Thoracic aorta (tissue), 2 donors: ENCODE measurements at places on chromosomes 2 and 18.

DNA sequence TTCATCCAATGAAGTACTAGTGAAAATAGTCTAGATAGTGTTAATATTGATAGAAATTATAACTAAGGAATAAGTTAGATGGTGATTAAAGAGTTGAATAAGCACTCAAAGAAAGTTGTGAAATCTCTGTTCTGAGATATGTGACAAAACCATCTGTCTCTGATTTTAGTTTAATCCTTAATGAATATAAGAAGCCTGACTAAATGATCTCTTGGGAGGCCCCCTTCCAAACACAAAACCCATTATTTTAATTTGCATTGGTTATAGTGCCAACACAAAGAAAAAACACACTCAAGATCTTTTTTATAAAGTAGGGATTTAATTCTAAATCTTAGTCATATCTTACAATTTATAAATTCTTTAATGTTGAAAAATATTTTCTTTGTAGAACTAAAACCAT, 34.0 kb downstream of the SCN2A start:
- no peak for DNase-seq

DNA sequence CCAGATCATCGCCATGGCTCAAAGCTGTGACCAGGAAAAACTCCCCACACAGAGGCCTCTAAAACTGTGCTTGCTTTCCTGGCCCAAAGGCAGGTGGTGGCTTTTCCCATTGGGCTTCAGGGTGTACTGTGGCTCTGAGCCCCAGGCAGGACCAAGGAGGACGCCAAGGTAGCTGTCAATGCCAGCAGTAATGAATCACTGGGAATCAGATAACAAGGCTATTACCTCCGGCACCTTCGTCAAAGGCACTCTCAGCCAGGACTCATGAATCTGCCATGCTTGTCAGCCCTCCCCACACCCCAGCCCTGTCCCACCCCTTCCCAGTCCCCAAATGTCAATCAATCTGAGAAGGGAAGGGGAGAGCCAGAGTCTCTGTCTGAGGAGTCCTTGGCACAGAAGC, 27.9 kb upstream of the EN1 start:
- DNase-seq = no peak

DNA sequence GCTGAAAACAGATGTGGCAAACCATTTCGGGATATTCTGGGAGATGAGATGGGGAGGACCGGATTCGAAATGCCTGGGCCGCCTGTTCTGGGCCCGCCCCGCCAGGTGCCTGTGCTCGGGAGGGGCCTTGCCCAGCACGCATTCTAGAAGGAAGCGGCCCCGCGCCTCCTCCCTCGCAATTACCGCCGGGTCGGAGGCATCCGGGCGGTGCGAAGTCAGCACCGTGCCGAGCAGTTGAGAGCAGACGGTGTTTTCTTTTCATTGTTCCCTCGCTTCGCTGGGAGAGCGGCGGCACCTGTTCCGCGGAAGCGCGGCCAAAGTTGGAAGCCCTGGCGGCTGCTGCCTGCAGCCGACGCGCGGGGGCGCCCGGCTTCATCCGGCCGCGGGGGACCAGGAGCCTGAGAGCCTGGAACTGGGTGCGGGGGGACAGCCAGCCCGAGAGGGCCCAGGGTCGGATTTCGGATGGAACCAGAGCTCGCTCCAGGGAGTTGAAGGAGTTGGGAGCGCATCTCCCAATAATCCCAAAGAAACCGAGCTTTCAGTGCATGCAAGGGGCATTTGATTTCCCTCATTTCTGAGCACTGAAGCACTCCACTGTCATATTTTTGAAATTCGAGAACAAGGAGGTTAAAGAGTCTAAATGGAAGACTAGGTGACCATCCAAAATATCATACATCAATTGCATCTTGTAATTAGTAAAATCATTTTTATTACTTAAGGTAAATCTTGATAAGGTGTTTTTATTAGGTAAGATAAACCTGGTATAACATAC, 241.8 kb upstream of the RAB12 start:
- DNase-seq = no peak

DNA sequence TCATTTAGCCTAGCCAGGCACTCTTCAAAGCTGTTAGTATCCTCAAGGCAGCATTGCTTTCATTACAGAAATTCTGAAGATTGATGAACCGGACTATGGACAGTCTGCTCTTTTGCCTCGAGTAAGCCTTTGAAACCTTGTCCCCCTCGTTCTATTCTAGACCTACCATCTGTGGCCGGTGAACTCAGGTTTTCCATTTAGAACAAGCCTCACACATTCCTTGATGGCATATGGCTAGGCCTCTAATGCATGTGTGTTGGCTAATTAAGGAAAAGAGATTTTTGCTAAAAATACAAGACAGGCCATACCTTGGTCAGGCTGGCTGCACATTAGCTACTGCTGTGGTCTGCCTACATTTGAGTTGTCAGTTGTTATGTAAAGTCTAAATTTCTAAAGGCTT, 111.8 kb downstream of the CERS6 start:
- no peak for DNase-seq

- no peak for DNase-seq
Measured at GRCh38 chr18:6593142-6593885, 136.2 kb upstream of the ARHGAP28 start.

DNA sequence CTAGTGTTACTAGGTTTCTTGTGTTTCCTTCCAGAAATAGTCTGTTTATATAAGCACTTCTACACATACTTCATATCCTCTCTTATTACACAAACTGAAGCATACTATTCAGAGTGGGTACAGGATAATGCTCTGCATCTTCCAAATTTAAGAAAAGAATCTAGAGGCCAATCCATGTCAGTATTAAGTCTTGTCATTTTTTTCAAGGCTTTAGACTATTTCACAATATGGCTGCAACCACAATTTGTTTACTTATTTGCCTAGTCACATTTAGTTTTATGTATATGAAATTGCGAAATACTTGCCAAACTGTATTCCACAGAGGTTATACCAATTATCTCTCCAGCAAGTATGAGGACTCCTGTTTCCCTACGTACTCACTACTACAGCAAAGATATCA, 27.9 kb downstream of the IWS1 start:
- no peak for DNase-seq

DNA sequence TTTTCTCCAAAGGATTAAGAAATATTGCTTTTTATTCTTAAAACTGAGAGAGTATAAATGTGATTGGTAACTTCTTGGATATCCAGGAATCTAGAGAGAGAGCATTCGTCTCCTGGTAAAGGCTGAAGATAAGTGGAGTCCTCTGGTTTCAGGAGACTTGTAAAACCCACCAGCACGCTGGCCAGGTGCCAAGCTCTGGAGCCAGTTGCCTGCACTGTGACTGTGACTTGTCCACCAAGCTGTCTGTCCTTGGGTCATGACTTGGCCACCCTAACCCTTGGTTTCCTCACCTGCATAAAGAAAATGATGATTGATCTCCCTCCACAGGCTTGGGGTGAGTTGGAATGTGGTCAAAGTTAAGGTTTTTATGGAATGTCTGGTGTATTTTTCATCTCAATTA, 185.4 kb upstream of the NCKAP5 start:
- DNase-seq = no peak

- no peak for DNase-seq
Measured at GRCh38 chr18:73274812-73275621, 407.2 kb upstream of the NETO1 start.

DNA sequence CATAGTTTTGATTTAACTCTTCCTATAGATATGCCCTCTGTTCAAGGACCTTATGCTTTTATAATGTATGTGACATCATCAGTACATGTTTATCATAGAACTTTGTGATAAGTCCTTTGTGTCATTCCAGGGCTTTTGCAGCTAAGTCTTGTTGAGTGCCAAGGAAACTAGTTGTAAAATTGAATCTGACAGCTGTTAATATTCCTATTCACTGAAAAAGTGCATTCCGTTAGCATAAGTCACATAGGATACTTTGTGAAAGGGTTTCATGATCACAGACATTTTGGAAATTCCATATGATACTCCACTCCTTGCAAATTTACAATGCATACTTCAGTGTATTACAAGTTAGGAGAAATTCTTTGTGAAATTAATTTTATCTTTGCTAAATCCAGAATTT, 503.4 kb downstream of the CCDC85A start:
- no peak for DNase-seq

DNA sequence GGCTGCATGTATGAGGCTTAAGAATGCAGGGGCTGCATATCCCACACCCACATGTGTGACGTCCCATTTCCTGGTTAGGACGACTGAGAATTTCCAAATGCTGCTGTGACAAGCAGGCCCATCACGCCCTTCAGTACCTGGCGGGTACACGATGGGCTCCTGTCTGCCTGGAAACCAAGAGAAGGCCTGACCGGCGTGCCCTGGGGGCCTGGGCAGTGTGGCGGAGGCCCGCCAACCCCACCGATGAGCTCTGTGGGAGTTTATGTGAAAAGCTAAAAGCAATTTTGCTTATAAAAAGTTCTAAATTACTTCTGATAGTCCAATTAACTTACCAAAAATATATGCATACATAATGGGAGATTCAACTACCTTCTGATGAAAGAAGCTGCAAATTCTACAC, 837.3 kb downstream of the GALR1 start:
- DNase-seq = no peak

DNA sequence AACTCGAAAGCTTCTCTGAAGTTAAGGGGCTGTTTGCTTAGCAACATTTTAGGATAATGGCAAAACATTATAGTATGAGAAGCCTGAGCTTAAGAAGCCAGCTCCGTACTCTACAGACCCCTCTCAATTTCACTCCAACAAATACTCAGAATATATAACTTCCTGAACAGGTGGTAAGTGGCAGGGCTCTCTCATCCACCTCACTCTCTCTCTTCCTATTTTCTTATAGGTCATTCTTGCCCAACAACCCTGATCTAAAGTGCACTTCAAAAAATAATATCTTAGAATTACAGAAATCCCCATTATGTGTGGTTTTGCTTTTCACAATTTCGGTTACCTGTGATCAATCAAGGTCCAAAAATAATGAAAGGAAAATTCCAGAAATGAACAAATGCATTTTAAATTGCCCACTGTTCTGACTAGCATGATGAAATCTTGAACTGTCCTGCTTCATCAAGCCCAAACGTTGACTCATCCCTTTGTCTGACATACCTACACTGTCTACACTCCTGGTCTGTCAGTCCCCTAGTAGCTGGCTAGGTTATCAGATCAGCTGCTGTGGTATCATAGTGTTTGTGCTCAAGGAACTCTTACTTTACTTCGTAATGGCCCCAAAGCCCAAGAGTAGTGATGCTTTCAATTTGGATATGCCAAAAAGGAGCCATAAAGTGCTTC, 122.8 kb upstream of the COL5A2 start:
- no peak for DNase-seq

- no peak for DNase-seq
Measured at GRCh38 chr2:241762933-241763369, 13.7 kb upstream of the GAL3ST2 start.

DNA sequence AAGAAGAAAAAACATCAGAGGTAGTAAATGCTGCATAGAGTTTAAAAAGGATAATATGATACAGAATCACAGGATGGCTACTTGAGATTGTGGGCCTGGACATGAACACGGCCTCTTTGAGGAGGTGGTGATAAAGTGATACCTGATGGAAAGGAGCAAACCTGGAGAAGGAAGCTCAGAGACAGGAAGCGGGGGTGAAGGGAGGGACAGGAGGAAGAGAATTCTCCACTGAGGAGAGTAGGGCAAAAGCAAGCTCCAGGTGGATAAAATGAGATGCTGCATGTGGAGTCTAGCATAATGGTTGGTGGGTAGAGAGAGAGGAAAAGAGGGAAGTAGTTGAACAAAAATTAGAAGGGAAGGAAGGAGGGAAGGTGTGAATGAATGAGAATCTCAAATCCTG, 77.0 kb upstream of the GALNT3 start:
- DNase-seq = no peak

- no peak for DNase-seq
Measured at GRCh38 chr2:214076527-214076926, 334.3 kb upstream of the VWC2L start.

GRCh38 chr2:163302141-163302540, 433.7 kb downstream of the FIGN start:
- DNase-seq = no peak

- peak; percentile 19 for DNase-seq
Measured at GRCh38 chr18:36688020-36688965, 140.5 kb downstream of the TPGS2 start.
